Gastrocnemius medialis (tissue), 4 donors: ENCODE measurements at places on chromosomes 1 and 21. TPM values are rescaled to one million over a fixed set of nuclear protein-coding genes. Genes with fewer than 3 reads are reported as not detected.
A peak's percentile ranks its signal among the peaks of the same experiment; 100 is the strongest.

DNA sequence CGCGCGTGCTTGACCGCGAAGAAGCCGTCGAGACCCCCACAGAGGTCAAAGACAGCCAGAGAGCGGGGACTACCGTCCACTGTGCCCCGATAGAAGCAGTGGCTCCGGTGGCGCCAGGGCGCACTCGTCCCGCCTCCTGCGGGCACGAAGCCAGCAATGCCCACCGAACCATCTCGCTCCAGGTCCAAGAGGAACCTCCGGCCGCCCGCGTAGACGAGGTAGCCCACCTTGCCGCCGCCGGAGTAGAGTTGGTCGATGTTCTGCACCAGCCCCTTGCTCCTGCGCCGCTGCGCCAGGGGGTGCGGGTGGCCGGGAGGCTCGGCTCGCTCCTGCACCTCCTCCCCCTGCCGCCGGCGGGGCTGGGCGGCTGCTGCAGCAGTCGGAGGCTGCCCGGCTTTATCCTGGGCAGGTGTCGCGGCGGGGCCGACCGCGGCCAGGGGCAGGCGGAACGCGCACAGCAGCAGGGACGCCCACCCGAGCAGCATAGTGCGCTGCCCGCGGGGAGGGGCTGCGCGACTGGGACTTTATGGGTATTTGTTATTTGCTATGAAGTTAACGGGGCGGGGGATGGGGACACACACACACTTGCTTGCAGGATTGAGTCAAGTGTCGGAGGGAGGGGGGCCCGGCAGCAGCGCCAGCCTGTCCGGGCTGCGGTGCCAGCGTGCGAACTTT lies 844 bp downstream of the ADAMTS5 start:
- H3K27me3 ChIP-seq = peaks cover 7% of the 10 kb centered on the region
- H3K4me3 ChIP-seq = peak overlapping the region; percentile 68
- H3K4me1 ChIP-seq = no peaks in the 10 kb centered on the region
- peak; percentile 21 for DNase-seq

TMEM35B gene
- 4.7 TPM for total RNA-seq

DNA sequence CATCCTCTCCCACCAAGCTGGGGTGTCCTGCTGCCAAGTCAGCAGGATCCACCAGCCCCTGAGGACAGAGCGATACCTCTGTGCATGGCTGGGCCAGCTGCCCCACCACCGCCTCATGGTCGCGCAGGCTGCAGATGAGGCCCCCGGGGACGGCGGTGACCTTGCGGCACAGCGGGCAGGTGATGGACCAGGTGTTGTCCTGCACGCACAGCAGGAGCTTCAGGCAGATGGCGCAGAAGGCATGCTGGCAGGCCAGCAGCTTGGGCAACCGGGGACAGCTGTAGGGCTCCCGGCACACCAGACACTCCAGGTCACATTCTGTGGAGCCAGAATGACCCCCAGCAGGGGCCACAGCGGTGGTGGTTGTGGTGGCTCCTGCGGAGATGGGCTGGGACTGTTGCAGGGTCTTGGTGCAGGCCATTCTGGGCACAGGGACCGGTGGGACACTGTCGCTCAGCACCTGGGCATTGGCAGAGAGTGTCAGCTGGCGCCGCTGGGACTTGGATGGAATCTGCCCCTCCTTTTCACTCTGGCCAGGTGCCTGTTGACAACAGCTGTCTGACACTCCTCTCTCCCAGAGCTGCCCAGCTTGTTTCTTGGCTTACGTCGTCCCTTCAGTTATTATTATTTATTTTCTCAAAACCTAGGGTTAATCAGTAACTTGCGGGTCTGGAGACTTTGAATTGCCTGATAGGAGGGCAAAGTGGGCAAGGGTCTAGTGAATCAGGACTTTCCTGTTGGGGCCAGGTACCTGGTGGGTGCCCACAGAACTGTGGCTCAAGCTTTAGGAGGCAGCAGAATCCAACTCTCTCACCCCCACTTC lies at the start of gene RNF186:
RNF186 (minus strand) TSS at position 603 of the 823 bp plus-strand sequence; CDS start at position 421, 182 bp downstream.
- H3K27ac ChIP-seq = no peak within 1 kb of the TSS
- peaks cover 12% of the 10 kb centered on the region for H3K4me1 ChIP-seq
- no peak within 1 kb of the TSS for H3K4me3 ChIP-seq

- H3K27me3 ChIP-seq = no peaks in the 10 kb centered on the region
- no peak overlapping the region for H3K4me3 ChIP-seq
- DNase-seq = peak; percentile 29
Observed at GRCh38 chr1:24910751-24911650, 19.1 kb downstream of the RUNX3 start.

NCAM2 gene
- total RNA-seq = 1.9 TPM

ATP1B1 gene
- total RNA-seq = 330 TPM

- H3K27ac ChIP-seq = peak overlapping the region; percentile 66
- H3K36me3 ChIP-seq = no peaks in the 10 kb centered on the region
- H3K4me3 ChIP-seq = peak overlapping the region; percentile 18
- DNase-seq = peak; percentile 32
- no peaks in the 10 kb centered on the region for H3K27me3 ChIP-seq
Observed at GRCh38 chr1:172826096-172826741, 167.3 kb downstream of the FASLG start.

APCS gene
- not detected for total RNA-seq

- no peak overlapping the region for H3K4me3 ChIP-seq
- no peaks in the 10 kb centered on the region for H3K27me3 ChIP-seq
- H3K36me3 ChIP-seq = no peaks in the 10 kb centered on the region
Observed at GRCh38 chr1:22488319-22488718, 36.7 kb downstream of the ZBTB40 start.

TRIM46 gene
- total RNA-seq = not detected

DNA sequence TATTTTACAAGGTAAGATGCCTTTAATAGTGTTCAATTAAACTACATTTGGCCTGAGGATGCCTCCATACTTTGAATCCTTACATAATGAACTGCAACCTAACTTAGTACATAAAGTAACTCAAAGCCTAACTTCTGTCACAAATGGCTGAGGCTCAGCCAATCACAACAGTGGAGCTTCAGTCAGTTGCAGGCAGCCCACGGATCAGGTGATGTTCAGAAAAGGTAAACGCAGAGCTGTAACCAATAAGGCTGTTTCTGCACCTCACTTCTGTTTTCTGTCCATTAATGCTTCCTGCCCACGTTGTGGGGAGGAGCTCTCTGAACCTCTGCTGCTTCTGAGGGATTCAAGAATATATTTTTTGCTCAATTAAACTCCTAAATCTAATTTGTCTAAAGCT lies 94.8 kb upstream of the KIAA0040 start:
- DNase-seq = no peak
- no peaks in the 10 kb centered on the region for H3K4me1 ChIP-seq
- no peaks in the 10 kb centered on the region for H3K27me3 ChIP-seq

DNA sequence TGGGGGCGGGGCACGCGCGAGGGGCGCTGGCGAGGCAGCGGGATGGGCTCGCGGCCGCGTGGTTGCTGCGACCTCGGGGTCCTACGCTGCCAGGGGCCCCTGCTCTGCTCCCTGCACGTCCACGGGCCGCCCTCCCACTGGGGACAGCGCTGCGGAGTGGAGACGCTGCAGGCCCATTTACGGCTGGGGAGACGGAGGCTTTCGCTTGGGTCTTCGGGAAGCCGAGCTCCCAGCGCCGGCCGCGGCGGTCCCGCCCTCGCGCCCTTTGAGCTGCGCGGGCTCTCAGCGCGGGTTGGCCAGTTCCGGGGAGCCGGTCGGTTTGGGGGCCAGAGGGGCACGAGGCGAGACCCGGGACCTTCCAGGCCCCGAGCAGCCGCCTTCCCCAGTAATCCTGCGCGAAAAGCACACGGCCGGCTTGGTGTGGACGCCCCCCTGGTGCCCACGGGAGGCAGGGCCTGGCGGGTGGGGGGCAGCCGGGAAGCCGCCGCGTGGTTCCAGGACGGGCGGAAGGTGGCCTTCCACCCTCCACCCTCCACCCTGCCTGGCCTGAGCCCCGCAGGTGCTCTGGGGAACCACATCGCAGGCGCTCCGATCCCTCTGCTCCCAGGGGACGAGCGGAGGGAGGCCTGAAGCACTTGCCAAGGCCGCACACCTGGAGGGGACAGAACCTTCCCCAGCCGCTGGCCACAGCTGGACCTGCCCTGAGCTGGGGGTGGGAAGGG lies 570 bp upstream of the PEX10 start:
- no peak for DNase-seq
- peaks cover 22% of the 10 kb centered on the region for H3K4me1 ChIP-seq
- H3K4me3 ChIP-seq = peak overlapping the region; percentile 80

GRCh38 chr1:13706046-13706445 lies 6.1 kb downstream of the PRDM2 start:
- DNase-seq = no peak
- no peak overlapping the region for H3K4me3 ChIP-seq
- H3K36me3 ChIP-seq = no peaks in the 10 kb centered on the region
- no peak overlapping the region for H3K27ac ChIP-seq

DNA sequence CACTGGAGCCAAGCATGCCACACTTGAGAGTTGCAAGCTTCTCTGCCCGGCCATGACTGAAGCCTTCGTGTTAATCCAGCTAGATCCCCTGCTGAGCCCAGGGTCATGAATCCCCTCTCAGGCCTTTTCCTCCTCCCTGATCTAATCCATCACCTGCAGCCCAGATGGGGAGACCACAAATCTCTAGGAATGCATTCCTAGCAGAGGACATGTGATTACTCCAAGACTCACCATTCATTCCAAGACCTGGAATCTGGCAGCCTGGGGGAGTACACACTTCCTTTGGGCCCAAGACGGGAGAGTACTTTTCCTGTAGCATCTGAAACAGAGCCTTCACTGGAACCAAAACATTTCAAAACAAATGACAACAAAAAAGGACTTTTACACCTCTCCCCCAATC lies 269.3 kb upstream of the NFIA start:
- no peak overlapping the region for H3K27ac ChIP-seq
- no peak for DNase-seq
- no peaks in the 10 kb centered on the region for H3K36me3 ChIP-seq

DNA sequence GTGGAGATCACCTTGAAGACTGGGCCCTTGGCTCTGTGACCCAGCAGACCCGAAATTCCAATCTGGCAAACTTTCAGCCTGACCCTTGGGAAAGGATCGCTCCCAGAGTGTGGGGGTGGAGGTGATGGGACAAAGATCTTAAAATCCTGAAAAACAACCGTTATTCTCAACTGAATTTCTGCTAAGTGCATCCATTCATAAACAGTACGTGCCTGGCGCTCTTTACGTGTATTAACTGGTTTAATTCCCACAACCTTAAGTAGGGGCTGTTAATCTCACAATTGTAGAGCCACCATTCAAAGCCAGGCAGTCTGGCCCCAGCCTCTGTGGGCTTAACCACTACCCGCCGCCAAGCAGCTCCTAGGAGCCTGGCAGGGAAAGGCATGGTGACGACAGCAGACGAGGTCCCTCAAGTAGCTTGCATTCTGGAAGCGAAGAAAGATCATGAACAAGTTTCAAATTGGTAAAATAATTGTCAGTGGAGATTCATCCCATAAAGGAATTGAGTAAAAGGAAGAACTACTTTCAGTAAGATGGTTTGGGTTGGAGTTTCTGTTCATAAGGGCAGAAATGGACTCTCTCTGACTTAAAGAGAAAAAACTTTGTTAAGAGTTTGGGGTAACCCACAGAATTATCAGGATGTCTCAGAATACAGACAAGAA lies 11.4 kb upstream of the RGS16 start:
- peak overlapping the region; percentile 86 for H3K27ac ChIP-seq
- no peaks in the 10 kb centered on the region for H3K27me3 ChIP-seq
- peaks cover 21% of the 10 kb centered on the region for H3K4me1 ChIP-seq
- no peaks in the 10 kb centered on the region for H3K36me3 ChIP-seq
- H3K4me3 ChIP-seq = peak overlapping the region; percentile 60

GRCh38 chr1:37794372-37795339 lies 1.0 kb downstream of the MANEAL start:
- H3K4me1 ChIP-seq = peaks cover 9% of the 10 kb centered on the region
- no peak for DNase-seq

GRCh38 chr1:19484338-19484797 lies 971 bp downstream of the CAPZB start:
- DNase-seq = no peak
- peak overlapping the region; percentile 93 for H3K27ac ChIP-seq
- no peaks in the 10 kb centered on the region for H3K27me3 ChIP-seq
- H3K4me1 ChIP-seq = peaks cover 69% of the 10 kb centered on the region
- H3K4me3 ChIP-seq = peak overlapping the region; percentile 98

GRCh38 chr1:161983725-161984124 lies 39.9 kb downstream of the OLFML2B start:
- no peaks in the 10 kb centered on the region for H3K27me3 ChIP-seq
- no peak overlapping the region for H3K4me3 ChIP-seq
- no peak for DNase-seq
- no peaks in the 10 kb centered on the region for H3K4me1 ChIP-seq

GRCh38 chr21:39712273-39712672 lies 32.7 kb upstream of the IGSF5 start:
- H3K36me3 ChIP-seq = no peaks in the 10 kb centered on the region

DNA sequence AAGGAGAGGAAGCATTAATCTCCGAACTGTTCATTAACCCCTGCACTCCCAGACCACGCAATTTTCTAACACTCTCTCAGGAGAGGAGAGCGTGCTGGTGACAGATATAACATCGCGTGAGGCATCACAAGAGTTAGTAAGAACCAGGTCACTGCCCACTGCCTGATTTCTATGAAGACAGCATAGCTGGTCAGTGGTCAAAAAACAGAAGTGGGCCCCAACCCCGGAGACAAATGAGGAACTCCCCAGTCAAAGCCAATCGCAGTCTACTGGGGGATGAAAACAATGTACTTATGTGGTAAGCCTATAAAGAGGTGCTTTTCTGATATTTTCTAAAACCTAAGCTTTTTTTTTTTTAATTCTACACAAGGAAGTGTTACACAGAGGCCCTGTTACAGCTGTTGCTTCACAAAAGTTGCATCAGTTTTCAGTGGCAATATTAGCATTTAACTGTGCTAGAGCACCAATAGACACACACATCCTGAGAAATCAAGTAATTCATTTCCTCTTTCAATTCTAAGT lies 231.8 kb upstream of the IRF2BP2 start:
- H3K4me3 ChIP-seq = no peak overlapping the region
- peaks cover 8% of the 10 kb centered on the region for H3K4me1 ChIP-seq

CNIH3 gene
- 1.6 TPM for total RNA-seq

- H3K27me3 ChIP-seq = no peaks in the 10 kb centered on the region
- peaks cover 9% of the 10 kb centered on the region for H3K4me1 ChIP-seq
- H3K36me3 ChIP-seq = no peaks in the 10 kb centered on the region
- H3K27ac ChIP-seq = peak overlapping the region; percentile 51
- H3K4me3 ChIP-seq = peak overlapping the region; percentile 20
- no peak for DNase-seq
Observed at GRCh38 chr1:217076902-217077301, 353.7 kb upstream of the ESRRG start.

TRMT1L gene
- total RNA-seq = 42.8 TPM

CEP170 gene
- total RNA-seq = 36.9 TPM

- no peak for DNase-seq
- no peaks in the 10 kb centered on the region for H3K27me3 ChIP-seq
- no peaks in the 10 kb centered on the region for H3K4me1 ChIP-seq
Observed at GRCh38 chr1:209412036-209412435, 171.5 kb upstream of the CAMK1G start.

- H3K4me3 ChIP-seq = no peak overlapping the region
- no peak overlapping the region for H3K27ac ChIP-seq
- no peaks in the 10 kb centered on the region for H3K27me3 ChIP-seq
- no peaks in the 10 kb centered on the region for H3K36me3 ChIP-seq
- no peak for DNase-seq
Observed at GRCh38 chr1:193181985-193182384, 4.4 kb downstream of the B3GALT2 start.

KRTAP19-1 gene
- total RNA-seq = not detected
